ENCODE measurements at places on chromosomes 1 and 21. TPM values are rescaled to one million over a fixed set of nuclear protein-coding genes. Genes with fewer than 3 reads are reported as not detected.

CD84 gene
- total RNA-seq, result 1.6 TPM

FCRL1 gene
- not detected for total RNA-seq

SLC30A7 gene
- total RNA-seq, result 26.9 TPM

ERG gene
- total RNA-seq, result 2.5 TPM

IL20 gene
- total RNA-seq, result not detected

KCNE2 gene
- not detected for total RNA-seq

PLPPR5 gene
- total RNA-seq, result 87.6 TPM

HHAT gene
- total RNA-seq, result 3.4 TPM

FYB2 gene
- 0.94 TPM for total RNA-seq

AGT gene
- total RNA-seq, result 5.3 TPM

ALG14 gene
- total RNA-seq, result 4.7 TPM

PROK1 gene
- not detected for total RNA-seq

OR10Z1 gene
- not detected for total RNA-seq

DMBX1 gene
- total RNA-seq, result not detected

PLA2G2F gene
- not detected for total RNA-seq

TMPRSS15 gene
- not detected for total RNA-seq
